BJ (cell line): ENCODE measurements at places on chromosomes 12 and 14.

GRCh38 chr12:90940872-90941499, 14.0 kb downstream of the CCER1 start:
- no peak for DNase-seq

- DNase-seq, result no peak
Observed at GRCh38 chr14:54918427-54918826, 15.8 kb upstream of the GCH1 start.

GRCh38 chr12:45223868-45224267, 8.0 kb downstream of the ANO6 start:
- no peak for DNase-seq

DNA sequence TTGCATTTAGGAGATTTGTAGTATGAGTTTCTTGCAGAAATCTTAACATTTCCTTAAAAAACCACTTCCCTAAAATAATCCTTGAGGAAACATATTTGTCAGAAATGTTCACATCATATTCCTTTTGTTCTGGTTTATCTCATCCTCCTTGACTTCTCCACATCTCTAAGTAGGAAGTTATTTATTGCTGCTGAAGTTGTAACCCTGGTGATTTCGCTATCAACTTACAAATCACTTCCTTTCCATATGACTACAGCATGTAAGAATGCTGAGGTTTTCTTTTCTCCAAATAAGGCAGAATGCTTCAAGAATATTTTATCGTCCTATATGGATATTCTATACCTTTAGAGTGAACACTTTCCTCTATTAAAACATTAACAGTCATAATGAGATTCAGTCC, 751.7 kb downstream of the NRXN3 start:
- no peak for DNase-seq

- no peak for DNase-seq
Observed at GRCh38 chr14:70887207-70887681, 20.0 kb upstream of the PCNX1 start.

DNA sequence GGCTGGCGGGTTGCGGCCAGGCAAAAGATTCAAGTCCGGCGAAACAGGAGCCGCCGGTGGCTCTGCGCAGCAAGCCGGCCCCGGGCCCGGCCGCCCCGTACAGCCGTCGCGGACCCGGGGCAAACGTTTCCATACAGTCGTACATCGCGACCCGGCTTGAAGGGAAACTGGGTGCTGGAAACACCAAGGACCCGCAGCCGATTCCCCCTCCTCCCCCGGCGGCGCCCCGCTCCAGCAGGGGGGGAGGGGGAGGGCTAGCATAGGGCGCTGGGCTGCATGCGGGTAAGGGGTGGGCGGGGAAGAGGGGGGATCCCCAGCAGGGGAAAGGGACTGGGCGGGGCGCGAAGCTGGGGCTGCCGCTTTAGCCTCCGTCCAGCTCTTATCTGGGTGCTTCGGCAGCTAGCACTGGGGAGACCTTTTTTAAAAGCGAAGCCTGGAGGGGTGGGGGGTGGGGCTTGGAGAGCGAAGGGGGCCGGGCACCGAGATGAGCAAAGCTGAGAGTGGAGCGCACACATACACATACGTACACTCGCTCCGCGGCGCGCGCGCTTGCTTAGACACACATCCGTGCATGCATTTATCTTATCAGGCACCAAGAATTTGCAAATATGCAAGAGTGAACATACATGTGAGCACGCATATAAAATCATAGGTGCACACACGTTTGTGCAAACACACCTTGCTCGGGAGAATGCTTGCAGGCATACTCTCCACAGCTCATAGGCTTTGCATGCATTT, 11.9 kb downstream of the RARG start:
- no peak for DNase-seq

DNA sequence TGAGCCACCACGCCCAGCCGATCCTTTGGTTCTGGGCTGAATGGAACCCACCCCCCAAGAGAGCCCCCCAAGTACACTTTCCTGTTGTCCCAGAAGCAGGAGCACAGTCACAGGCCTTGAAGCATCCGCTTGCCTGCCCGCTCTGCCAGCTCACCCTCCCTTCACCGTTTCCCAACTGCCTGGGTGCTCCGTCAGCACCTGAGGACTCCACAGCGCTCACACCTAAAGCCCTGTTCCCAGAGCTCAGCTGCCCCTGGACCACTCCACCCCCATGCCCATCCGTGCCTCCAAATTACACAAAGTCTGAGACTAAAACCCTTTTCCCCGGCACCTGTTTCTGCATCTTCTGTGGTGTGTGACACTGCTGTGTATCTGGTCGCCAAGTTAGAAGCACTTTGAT, 44.3 kb upstream of the TRAF3 start:
- DNase-seq, result no peak

DNA sequence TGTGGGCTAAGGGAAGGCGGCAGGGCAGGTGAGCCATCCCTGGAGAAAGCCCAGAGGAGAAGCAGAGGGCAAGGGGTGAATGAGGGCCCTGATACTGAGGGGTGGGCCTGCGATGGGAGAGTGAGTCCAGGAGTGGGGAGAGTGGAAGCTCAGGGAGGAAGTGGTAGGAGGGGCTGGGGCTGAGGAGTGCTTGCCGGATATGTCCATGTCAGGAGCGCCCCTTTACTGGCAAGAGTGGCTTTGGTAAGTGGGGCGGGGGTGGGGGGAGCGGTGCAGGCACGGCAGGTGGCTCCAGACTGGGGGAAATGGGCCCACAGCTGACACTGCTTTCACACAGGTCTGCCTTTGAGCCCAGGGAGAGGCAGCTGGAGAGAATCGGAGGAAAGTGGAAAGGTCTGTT, 86.4 kb upstream of the GPR68 start:
- DNase-seq, result no peak

DNA sequence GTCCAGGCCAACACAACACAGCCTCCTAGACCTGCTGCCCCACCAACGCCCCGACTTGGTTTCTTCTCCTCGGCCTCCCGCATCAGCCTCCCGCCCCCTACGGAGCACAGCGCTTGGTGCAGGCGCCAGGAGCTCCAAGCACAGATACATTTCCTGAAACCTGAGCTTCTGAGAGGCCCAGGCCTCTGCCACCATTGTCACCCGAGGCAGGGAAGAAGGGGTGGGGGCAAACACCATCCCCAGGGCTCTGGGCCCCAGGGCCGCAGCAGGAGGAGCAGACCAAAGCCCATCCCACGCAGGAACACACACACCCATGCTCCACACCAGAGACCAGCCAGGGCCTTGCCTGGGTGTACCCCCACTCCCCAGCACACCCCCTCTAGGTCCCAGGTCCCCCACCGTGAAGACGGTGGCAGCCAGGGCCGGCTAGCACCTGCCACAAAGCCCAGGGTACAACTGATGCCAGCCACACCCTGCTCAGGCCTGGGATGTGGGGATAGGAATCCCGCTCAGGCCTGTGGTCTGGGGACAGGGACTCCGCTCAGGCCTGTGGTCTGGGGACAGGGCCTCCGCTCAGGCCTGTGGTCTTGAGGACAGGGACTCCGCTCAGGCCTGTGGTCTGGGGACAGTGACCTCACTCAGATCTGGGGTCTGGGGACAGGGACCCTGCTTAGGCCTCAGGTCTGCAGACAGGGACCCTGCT, 5.4 kb downstream of the JAG2 start:
- DNase-seq, result no peak
